ENCODE measurements at places on chromosomes 3 and 15.

- H3K36me3 ChIP-seq: peaks cover 14% of the 10 kb centered on the region
- H3K4me3 ChIP-seq: peak overlapping the region; percentile 34
Observed at GRCh38 chr15:67076147-67076843, 10.9 kb downstream of the SMAD3 start.

DNA sequence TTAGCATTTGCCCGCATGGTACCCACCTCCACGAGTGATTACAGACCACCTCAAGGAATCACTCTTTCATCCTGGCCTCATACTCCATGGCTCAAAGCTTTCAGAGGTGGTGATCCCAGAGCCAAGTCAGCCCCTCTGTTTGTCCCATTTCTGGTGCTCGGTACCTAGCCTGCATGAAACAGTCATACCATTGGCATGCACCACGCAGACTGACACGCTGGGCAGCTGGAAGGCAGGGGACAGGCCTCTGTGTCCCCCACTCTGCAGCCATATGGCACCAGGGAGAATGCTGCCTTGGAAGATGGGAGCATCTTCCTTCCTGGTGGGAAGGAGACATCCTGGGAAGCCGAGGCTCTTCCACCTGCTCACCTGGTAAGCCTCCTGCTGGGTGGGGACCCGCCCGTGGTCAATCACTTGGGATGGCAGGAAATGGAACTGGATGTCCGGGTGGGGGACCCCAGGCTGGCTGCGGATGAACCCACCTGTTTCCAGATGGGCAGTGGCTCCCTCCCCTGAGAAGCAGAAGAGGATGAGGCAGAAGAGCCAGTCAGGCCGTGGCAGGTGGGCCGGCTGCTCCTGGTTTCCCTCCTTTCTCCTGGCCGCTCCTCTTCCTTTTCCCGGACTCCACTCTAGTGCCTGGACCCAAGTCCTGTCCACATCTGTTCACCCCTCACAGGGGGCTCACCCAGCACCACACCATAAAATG is 26.9 kb downstream of the CHDH start:
- no peaks in the 10 kb centered on the region for H3K36me3 ChIP-seq
- no peak overlapping the region for H3K4me3 ChIP-seq
- DNase-seq: no peak
- H3K27me3 ChIP-seq: no peaks in the 10 kb centered on the region
- no peak overlapping the region for H3K27ac ChIP-seq
- no peaks in the 10 kb centered on the region for H3K4me1 ChIP-seq

DNA sequence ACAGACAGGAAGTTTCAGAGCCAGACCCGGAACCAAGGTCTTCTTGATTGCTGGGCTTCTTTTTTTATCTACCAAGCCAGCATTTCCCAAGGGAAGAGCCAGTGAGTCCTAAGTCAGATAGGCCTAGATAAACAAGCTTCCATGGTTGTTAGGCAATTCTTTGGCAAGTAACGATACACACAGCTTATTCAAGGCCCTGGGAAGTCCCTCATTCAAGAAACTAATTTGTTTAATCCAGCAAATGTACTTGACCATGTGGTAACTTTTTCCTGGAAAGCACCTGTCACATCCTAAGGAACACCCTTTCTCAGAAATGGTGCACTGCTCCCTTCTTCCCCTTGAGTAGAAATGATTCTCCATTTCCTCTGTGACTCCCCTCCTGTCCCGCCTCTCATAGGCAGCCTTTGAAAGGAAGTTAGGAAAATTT is 209.9 kb downstream of the ITPR1 start:
- H3K4me3 ChIP-seq: no peak overlapping the region
- peaks cover 54% of the 10 kb centered on the region for H3K36me3 ChIP-seq
- H3K27ac ChIP-seq: no peak overlapping the region
- H3K27me3 ChIP-seq: no peaks in the 10 kb centered on the region
- H3K4me1 ChIP-seq: no peaks in the 10 kb centered on the region

DNA sequence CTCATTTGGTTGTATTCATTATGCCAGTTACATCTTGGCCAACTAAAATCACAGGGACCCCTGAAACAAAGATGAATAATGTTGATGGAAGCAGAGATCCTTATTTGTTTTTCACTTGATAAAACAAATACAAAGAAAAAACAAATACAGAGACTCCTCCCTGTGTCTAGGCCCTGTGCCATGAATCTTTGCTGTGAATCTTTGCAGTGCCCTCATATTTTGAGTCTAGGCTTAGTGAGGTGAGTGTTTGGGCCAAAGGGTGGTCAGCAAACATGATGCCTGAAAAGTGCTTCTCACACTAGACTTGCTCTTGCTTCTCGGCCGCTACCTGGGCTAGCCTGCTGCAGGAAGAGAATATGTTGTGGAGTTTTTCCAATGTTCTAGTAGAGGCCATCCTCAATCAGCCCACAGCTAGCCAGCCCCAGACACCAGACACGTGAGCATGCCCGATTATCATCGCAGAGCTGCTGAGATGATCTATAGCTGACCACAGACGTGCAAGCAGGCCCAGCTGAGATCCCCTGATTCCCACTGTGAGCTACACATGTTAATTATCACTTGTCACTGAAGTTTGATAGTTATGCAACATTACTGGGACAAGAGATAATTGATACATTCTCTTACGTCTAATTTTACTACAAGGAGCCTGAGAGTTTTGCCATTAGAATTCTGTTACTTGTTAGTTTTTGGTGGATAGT is 191.4 kb downstream of the THRB start:
- no peaks in the 10 kb centered on the region for H3K4me1 ChIP-seq
- no peaks in the 10 kb centered on the region for H3K27me3 ChIP-seq
- no peak for DNase-seq
- no peak overlapping the region for H3K4me3 ChIP-seq
- peaks cover 1% of the 10 kb centered on the region for H3K36me3 ChIP-seq

- H3K27me3 ChIP-seq: no peaks in the 10 kb centered on the region
- peak overlapping the region; percentile 92 for H3K27ac ChIP-seq
- DNase-seq: no peak
- H3K4me1 ChIP-seq: peaks cover 26% of the 10 kb centered on the region
- peak overlapping the region; percentile 97 for H3K4me3 ChIP-seq
Observed at GRCh38 chr15:75455982-75456531, 4.6 kb upstream of the SIN3A start.

DNA sequence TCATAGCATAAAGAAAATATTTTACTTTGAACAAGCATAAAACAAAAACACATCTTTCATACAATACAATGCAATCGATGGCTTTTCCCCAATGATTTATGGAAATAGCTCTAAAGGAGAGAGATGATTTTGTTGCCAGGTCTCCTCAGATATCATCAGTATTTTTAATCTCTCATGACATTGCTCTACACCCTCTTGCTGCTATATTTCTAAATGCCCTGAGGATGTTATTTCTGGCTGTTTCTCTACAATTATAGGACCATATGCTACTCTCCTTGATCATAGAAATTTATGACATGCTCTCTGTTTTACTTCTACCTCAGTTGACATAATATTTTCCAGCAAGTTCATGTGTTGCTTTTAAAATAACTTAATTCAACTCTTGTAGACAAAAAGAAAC is 654.9 kb upstream of the GBE1 start:
- no peaks in the 10 kb centered on the region for H3K36me3 ChIP-seq
- no peak for DNase-seq
- H3K27me3 ChIP-seq: no peaks in the 10 kb centered on the region
- H3K27ac ChIP-seq: no peak overlapping the region

- H3K27ac ChIP-seq: no peak overlapping the region
- no peaks in the 10 kb centered on the region for H3K27me3 ChIP-seq
- no peak for DNase-seq
- peaks cover under 1% of the 10 kb centered on the region for H3K36me3 ChIP-seq
Observed at GRCh38 chr3:8575364-8576104, 69.1 kb downstream of the SSUH2 start.

DNA sequence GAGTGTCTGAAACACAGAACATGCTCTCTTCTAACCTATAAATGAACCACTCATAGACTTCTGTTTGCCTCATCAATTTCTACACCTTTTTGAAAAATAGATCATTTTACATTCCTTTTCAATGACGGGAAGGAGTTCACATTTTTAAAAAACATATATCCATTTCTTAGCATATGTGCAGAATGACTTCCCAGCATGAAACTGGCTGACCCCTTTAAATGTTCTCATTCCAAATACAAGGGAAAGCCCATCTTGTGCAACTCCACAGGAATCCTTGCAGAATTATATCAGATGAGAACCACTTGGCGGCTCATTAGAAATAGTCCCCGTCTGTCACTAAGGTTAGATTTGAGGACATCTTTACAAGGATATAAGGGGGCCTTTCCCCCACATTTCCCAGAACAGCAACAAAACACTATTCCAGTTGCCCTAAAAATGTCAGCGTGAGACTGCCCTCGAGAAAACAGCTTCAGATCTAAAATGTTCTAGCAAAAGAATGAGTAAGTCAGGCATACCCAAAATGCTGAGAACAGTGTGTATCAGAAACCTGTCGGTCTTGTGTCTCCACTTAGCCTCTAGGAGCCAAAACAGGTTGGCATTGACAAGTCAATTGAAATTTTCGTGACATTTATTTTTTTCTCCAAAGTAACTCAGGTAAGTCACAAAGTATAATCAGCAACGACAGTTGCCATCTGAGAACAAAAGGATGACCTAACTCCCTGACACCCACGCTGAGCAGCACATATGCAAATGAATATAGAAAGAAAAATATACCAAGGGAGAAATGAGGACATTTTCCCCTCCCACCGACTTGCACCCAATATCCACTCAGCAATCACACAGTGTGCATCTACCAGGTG is 63.1 kb downstream of the FOXP1 start:
- H3K36me3 ChIP-seq: peaks cover 4% of the 10 kb centered on the region
- H3K4me1 ChIP-seq: no peaks in the 10 kb centered on the region
- no peak overlapping the region for H3K4me3 ChIP-seq
- DNase-seq: no peak

DNA sequence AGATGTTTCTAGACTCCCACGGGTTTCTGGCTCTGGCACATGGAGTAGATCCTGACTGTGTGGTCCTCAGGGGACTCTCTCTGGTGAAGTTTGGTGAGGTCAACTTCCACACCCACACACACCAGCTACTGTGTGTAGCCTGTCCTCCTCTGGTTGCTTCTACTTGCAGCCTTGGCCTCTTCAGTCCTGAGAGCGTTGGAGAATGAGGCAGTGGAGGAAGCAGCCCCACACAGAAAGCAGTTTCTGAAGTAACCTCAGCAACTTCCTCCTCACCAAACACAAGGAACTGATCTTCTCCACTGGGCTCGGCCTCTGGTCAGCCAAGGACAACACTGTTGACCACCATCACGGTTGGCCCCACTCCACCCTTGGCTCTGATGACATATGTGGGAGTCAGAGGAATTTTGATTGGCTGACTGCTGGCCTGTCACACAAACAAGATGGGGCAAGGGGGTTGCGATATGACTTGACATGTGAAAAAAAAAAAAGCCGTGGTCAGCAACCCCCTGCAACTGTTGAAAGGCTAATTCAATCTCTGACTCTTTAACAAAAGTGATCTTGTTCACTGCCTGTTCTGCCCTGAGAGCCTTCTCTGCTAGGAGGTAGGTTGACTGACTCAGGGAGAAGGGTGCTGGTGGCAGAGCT is 19.6 kb downstream of the CD86 start:
- H3K4me3 ChIP-seq: no peak overlapping the region
- H3K27ac ChIP-seq: peak overlapping the region; percentile 56
- peaks cover 49% of the 10 kb centered on the region for H3K27me3 ChIP-seq
- H3K4me1 ChIP-seq: peaks cover 27% of the 10 kb centered on the region
- no peaks in the 10 kb centered on the region for H3K36me3 ChIP-seq
- DNase-seq: no peak

DNA sequence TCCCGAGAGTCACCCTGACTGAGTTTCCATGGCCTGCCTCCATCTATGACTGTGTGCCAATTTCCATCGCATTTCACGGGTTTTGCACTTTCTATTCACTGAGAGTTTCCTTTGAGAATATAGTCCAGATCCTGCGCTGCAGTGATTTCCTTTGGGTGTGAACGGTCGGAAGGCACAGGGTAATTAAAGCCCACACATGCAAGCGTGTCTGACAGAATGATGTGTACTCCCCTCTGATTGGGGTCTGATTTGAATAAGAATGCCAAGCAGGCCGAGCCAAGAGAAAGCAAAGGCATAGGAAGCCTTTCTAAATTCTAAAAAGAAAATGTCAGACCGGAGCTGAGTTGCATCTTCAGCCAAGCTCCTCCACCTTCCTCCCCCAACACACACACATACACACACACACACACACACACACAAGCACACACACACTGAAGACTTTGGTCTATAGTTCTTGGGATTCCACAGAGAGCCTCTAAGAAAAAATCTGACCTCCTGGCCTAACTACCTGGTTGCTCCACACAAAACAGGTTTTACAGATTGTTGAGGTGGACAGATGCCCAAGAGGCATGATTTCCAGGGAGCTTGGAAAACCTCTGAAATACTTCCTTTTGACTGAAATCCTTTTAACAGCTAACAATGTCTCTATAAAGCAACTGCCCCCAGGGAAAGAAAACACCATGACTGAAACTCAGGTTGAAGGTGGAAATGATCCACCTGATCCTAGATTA is 59.7 kb upstream of the LRRN1 start:
- no peak overlapping the region for H3K27ac ChIP-seq
- DNase-seq: no peak
- no peaks in the 10 kb centered on the region for H3K4me1 ChIP-seq
- H3K4me3 ChIP-seq: no peak overlapping the region
- H3K36me3 ChIP-seq: no peaks in the 10 kb centered on the region

DNA sequence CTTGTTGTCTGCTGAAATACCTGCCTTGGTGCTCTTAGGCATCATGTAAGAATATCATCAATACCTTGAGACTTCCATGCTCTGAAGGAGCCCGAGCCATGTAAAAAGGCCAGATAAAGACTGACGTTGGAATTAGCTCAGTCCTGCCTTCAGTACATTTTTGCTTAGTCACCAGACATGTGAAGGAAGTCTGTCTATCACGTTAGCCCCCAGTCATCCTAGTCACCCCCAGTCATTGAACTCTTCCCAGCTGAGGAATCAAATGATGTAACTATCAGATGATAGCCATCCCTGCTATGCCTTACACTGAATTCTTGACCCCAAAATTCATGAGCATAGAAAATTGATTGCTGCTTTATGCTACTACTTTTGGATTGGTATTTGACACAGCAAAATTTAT is 351.2 kb upstream of the SGO1 start:
- no peak overlapping the region for H3K27ac ChIP-seq
- H3K36me3 ChIP-seq: no peaks in the 10 kb centered on the region
- no peaks in the 10 kb centered on the region for H3K4me1 ChIP-seq
- no peak for DNase-seq
- no peaks in the 10 kb centered on the region for H3K27me3 ChIP-seq

DNA sequence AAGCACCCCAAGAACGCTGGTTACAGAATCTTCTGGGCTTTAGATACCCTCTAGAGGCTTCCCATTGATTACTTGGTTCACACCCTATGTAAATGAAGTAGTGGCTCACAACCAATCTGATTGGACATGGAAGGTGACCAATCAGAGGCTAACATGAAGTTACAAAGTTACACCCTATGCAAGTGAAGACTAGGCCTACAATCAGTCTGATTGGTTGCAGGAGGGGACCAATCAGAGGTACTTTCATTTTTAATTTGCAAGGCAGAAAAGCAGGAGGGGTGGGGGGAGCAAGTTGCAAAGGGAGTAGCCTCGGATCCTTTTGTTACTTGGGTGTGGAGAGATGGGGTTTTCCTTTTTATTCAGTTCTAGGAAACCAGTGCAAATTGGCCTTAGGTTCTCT is 11.1 kb upstream of the RTP2 start:
- DNase-seq: no peak
- peaks cover 9% of the 10 kb centered on the region for H3K4me1 ChIP-seq
- no peak overlapping the region for H3K27ac ChIP-seq

Data from central memory CD8-positive, alpha-beta T cell (primary cell).